ENCODE measurements at places on chromosomes 4 and X.

- DNase-seq: no peak
These were observed 90.0 kb upstream of the ADRA2C start for GRCh38 chr4:3676196-3676595.

GRCh38 chrX:46912603-46913491, 626 bp downstream of the JADE3 start:
- DNase-seq: no peak

GRCh38 chr4:15144249-15144966, 142.1 kb downstream of the CPEB2 start:
- no peak for DNase-seq

- DNase-seq: no peak
These were observed 1.4 kb downstream of the MAGED1 start for GRCh38 chrX:51894697-51895336.

DNA sequence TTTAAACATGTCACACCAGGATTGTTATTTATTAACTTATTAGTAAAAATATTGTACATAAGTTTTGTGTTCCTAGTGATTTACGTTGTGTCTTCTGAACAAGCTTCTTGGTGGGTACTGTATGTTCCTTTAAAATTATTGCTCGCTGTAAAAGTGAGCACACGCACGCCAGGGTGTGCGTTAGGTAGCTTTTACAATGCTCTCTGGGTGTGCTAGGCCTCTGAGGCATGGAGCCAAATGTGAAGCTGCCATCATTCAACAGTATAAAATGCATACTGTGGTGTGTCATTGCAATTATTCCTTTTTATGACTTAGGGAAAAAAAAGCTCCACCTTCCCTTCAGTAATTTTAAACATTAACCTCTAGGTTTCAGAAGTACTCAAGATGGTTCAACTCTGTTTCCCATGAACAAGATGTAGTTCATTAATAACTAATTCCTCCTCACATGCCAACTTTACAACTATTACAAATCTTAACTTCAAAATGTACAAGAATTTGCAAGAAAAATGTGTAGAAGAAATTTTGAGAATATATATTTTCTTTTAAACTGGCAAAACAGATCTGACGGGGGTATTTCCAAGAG, 42.4 kb downstream of the ATOH1 start:
- no peak for DNase-seq

GRCh38 chr4:85658766-85659439, 184.0 kb downstream of the ARHGAP24 start:
- no peak for DNase-seq

DNA sequence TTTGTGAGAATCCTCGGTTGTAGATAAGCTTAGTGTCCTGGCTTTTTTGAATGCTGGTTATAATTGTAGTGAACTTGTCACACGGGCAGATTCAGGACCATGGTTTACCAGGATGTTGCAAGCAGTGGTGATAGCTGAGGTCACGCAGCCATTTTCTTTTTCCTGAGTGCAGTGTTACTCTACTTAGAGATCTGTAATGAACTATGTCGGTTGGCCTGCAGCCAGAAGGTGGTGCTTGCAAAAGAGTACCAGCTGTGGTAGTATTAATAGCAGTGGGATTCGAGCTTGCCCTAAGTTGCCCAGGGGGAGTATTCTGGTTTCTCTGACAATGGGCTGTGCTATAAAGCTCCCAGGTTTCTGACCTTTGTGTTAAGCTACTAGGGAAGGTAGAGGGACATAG, 368.9 kb downstream of the SLITRK2 start:
- no peak for DNase-seq

DNA sequence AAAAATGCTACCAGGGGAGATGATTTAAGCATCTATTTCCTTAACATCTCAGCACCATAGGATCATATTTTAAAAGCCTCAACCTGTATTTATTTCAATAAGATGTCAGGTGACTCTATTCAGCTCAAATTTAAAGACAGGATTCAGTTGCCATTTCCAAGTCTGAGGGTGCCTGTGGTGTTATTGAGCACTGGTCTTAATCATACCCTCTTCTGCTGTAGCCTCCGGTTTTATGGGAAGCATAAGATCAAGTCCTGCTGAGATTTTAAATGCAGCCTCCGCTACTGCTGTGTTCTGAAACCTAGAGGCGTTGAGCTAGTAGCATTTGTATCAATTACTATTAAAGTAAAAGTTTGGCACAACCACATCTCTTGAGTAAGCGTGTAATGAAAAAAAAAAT, 185.7 kb upstream of the NWD2 start:
- DNase-seq: no peak

DNA sequence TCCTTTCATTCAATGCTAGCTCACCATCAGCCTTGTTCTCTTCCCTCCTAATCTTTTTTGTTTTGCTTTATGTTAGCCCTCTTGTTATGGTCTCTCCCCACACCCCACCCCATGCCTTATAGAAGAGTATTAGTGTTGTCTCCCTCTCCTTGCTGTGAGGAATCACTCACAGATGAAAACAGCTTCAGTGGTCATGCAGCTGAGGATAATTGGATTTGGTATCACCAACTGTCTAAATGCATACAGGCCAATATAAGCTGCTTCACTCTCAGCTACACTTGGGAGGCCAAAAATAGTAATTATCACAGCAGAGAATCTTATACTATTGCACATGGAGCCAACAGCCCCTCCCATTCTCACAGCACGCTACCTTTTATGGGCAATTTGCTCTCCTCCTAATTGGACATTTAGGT, 494.6 kb upstream of the FAM241A start:
- DNase-seq: no peak

DNA sequence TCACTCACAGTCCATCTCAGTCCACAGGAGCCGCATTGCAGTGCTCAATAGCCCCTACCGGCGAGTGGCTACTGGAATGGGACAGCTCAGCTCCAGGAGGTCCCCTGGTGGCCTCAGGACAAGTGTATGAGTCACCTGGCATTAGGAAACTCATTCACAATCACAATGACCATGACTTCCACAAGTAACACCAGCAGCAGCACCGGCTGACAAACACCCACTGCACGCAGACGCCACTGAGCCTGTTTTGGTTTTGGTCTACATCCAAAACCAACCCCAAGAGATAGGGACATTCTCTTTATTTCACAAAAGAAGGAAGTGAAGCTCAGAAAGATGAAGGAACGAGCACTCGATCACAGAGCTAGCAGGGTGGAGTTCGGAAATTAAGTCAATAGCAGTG, 8.1 kb downstream of the JAKMIP1 start:
- DNase-seq: no peak

GRCh38 chrX:105543283-105543682, 279.1 kb upstream of the NRK start:
- no peak for DNase-seq

GRCh38 chrX:65203545-65203944, 227.3 kb upstream of the ZC4H2 start:
- DNase-seq: no peak
